NCI-H526 (cell line): ENCODE measurements at places on chromosomes 7 and 10.

DNA sequence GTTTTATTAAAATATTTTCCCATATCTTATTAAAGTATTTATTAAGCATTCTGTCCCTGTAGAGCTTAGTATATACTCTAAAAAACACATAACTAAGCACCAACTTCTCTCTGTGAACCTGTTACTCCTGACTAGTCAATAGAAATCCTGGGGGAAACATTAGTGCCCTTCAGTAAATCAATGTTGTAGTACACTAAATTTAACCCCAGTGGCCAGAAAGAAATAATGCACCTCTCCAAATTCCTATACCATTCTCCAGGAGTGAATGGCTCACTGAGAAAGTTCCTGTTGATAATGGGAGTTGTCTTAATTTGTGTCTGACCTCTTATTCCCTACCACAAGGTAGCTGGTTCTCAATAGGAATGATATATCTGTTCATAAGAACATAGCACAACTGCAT lies 188.2 kb downstream of the SEMA3D start:
- no peak for DNase-seq

DNA sequence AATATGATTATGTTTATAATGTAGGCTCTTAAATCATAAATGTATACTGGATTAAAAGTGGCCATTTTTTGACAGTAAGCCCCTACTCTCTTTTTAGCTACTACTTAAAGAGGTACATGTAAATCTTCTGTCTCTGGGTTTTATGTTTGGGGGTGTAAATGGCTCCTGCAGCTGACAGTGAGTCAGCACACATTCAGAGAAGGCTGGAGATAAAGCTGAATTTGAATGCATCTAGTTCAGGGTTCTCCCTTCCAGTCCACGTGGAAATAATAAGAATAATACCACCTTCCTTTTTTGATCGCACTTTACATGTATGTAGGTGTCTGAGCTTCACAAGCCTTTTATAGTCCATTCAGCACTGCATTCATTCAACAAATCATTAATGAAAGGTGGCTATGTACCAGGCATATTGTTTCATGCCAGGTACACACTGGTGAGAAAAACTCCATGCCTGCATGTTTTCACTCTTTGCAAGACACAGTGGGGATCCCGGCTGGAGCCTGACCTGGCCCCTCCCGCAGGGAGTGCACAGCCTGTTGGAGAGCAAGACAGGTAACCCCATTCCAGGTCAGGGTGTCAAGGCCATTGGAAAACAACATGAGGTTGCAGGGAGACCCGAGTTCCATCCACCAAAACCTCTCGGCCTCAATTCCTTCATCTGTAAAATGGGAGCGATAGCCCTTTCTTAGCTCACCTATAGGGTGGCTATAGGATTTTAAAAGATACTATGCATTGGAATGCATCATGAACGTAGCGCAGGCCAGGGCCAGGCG lies 107.5 kb upstream of the ANLN start:
- DNase-seq = no peak

DNA sequence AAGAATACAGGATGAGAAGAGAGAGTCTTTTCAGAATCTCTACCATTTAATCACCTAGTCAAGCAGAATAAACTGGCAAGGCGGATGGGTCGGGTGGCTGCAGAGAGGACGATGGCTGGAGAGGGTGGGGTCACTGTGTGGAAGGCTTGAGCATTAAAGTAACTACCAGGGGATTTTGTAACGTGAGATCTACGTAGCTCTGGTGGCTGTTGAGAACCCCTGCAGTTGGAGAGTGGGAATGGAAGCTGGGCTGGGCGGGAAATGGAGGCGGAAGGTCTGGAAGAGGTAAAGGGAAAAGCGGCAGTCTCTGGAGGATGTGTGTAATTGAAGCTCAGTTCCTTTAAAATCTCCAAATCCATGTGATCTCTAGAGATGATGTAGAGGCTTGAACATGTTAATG lies 135.0 kb downstream of the GATA3 start:
- no peak for DNase-seq

- no peak for DNase-seq
Measured at GRCh38 chr7:45292481-45292880, 134.9 kb downstream of the RAMP3 start.

DNA sequence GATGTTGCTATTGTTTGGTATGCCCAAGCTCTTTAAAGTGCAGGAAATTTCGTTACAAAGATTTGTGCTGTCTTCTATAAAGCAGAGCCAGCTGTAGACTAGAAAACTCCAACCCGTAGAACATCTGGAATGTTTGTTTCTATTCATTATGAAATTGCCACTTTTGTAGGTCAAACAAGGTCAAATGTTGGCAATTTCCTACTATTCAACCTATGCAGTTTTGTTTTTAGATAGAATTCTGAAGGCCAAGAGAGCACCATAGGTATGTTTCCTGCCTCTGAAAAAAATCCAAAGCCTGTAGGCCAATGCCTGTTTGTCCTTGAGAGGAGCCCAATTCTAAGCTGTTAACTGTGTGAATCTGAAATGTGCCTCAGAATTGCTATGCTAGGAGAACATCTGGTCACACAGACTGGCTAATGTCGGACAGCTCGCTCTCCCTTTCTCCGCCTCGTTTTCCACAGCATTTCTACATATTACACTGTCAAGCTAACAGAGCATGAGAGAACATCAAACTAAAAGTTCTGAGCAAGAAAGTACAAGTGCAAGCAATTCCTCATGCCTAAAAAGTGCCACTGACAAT lies 267.2 kb upstream of the LRGUK start:
- no peak for DNase-seq

- no peak for DNase-seq
Measured at GRCh38 chr7:23022258-23022769, 8.4 kb upstream of the HYCC1 start.

GRCh38 chr10:9243941-9244411 lies 1189.5 kb downstream of the GATA3 start:
- peak; percentile 86 for DNase-seq

- DNase-seq = no peak
Measured at GRCh38 chr7:46616636-46617035, 695.6 kb upstream of the IGFBP3 start.

DNA sequence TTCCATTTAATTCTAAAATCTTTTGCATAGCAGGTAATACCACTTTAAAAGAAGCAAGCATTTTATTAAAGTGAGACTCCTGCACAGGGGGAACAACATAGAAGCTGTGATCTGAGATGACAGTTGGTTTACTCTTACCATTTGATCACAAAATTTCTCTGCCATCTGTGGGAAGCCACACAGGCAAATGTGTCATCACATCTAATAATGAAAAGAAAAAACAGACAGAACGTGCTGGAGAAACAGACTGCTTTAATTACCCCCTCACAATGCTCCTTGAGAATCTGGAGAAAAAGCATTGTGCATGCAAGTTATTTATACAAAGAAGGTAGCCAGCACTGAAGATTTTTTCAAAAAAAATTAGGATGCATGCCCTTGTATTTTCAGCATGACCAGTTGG lies 165.2 kb upstream of the PTER start:
- DNase-seq = no peak
